RWPE1 (cell line): ENCODE measurements at places on chromosomes 2 and 18.

GRCh38 chr2:31606509-31606908 lies 25.8 kb upstream of the SRD5A2 start:
- DNase-seq, result peak; percentile 22

GRCh38 chr2:47073641-47074040 lies 81.5 kb downstream of the STPG4 start:
- no peak for DNase-seq

GRCh38 chr2:88828397-88829137 lies 137.1 kb downstream of the RPIA start:
- DNase-seq, result no peak

DNA sequence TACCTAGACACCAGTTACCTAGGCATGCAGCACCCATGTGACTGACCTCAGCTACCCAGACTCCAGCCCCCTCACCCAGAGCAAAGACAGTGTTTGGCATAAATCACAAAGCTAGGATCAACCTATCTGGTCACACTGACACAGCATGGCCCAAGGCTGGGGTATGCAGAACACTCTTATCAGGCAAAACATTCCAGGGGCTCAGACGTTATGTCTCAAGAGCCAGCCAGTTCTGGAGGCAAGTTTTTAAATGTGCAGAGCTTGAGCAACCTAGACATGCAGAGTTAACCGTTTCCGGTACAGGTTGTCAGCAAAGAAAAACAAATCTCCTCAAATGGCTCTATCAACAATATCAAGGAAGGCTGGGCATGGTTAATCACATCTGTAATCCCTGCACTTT lies 92.8 kb downstream of the AP1S3 start:
- DNase-seq, result no peak

DNA sequence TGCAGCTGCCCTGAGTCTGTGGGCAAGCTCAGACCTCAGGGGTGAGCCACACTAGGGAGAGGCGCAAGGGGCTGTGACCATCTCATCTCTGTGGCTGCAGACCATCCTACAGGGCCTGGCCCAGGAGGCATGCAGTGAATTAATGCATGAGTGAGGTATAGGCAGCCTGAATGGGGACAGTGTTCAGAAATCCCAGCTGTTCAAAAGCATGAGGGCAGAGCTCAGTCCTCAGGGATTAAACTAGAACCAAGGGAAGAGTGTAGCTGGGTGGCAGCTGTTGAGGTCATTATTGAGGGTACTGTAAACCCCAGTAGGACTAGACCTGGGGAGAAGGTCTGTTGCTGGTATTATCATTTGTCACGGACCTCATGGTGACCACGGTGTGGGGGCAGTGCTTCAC lies 17.0 kb downstream of the TMEM177 start:
- no peak for DNase-seq

DNA sequence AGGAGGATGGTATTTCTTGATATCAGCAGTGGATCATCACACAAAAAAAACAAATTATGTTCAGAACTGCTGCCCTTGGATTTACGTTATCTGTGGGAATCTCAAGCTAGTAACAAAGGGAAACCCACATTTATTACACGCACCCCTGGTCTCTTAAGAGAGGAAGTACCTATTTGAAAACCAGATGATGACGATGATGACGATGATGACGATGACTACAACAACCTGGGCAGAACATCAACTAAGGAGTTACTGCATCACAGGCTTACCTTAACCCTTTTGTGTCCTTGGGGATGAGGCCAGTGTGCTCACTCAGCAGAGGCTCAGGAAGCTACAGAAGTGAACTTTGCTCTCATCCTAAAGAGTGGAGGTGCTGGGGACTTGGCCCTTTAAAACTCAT lies 169.4 kb downstream of the FSHR start:
- DNase-seq, result no peak

DNA sequence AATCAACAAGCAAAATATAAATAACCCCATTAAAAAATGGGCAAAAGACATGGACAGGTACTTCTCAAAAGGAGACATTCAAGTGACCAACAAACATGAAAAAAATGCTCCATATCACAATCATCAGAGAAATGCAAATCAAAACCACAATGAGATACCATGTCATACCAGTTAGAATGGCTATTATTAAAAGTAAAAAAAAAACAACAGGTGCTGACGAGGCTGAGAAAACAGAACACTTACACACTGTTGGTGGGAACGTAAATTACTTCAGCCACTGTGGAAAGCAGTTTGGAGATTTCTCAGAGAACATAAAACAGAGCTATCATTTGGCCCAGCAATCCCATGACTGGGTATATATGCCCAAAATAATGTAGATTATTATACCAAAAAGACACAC lies 69.1 kb downstream of the CWC22 start:
- DNase-seq, result no peak

- no peak for DNase-seq
Measured at GRCh38 chr2:154170400-154170799, 298.7 kb downstream of the GALNT13 start.

- DNase-seq, result no peak
Measured at GRCh38 chr2:28552045-28552823, 56.4 kb downstream of the PLB1 start.

DNA sequence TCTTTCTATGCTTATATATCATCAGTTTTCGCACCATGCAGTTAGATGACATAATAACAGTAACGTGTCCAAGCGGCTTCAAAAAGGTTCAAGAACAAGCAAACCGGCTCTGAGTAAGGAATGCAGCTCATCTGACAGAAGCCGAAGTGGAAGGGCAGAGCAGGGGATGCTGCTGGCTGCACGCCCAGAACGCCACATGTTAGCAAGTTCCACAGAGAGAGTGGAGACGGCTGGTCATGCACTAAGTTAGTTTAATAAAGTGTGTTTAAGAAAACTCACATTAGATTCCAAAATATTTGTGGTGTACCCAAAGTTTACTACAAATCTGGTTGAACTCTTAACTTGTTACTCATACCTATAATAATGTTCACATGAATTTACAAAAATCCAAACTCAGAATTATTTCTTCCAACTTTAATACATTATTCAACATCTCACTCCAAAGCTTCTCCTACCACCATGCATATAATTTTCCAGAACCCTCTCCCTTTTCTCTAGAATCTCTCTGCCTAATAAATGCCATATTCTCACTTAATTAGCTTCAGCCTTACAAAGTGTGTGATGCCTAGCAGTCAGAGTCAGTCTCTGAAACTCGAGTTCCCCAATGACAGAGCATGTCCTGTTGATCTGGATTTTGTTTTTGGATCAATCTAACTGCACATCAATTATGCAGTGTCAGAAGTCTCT lies 170.0 kb downstream of the DNAH7 start:
- DNase-seq, result peak; percentile 46
